NCI-H1930 (cell line): ENCODE measurements at places on chromosomes 11 and 22.
A peak's percentile ranks its signal among the peaks of the same experiment; 100 is the strongest.

GRCh38 chr11:111960916-111961315 is 23.8 kb downstream of the DIXDC1 start:
- no peak for DNase-seq

- DNase-seq: no peak
Observed at GRCh38 chr11:78037056-78037455, 14.0 kb upstream of the KCTD14 start.

DNA sequence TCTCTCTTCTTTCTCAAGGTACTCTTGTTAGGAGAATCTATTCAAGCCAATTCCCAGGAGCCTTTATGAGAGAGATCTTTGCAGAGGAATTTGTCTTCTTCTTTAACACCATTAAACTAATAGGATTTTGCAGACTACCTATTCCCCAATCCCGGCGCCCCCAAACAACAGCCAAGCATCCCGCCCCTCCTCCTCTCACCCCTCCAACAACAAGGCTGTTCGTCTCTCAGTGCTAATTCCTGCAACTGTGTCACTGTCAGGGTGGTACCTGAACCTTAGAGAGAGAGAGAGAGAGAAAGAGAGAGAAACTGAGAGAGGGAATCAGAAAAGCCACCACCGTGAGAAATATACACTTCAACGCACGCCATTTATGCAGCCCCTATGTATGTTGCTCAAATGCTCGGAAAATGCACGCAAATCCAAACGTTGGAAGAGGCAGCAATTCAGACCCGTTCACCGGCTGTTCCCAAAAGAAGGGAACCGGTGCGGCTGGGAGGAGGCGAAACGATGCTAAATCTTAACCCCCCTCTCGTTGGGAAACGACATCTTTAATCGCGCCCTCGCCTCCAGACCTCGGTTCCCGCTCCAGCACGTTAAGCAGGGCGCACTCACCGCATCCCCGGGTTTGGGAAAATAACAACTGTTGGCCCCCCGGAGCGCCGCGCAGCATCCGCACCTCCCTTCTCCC is 961 bp downstream of the KCNA4 start:
- no peak for DNase-seq

GRCh38 chr22:45878051-45878781 is 98.7 kb downstream of the WNT7B start:
- DNase-seq: no peak

DNA sequence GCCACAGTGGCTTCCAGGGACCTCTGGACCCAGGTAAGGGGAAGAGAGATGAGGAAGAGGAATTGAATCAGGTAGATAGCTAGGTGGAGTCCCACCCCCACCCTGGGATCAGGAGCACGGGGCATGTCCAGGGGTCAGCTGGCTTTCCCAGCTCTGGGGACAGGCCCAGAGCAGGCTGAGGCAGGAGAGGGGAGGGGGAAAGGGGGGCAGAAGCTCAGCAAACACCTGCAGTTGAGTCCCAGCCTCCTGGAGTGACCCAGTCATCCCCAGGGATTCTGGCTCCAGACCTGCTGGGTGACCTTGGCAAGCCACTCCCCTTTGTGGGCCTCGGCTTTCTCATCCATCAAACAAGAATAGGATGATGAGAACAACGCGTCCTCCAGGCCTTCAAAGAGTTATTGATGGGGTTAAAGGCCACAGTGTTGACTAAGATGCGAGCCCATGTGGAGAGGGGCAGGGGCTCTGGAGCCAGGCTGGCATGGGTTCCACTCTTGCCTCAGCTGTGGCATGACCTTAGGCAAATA is 16.0 kb downstream of the STARD10 start:
- no peak for DNase-seq

GRCh38 chr22:24827296-24827695 is 21.3 kb downstream of the SGSM1 start:
- DNase-seq: peak; percentile 18

GRCh38 chr11:15055620-15056356 is 17.6 kb upstream of the CALCB start:
- DNase-seq: no peak

DNA sequence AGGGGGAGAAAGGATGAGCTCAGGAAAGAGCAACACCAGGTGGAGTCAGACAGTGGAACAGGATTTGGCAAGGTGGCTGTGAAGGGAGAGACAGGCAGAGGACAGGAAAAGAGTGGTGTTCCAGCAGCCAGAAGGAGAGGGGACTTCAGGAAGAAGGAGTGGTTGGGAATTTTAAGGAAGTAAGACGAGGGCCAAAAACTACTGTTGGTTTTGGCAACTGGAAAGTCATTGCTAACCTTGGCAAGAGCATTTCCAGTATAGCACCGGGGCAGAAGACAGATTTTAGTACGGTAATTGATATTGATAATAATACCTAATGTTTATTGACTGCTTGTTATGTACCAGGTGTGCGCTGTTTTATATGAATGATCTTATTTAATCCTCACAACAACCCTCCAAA is 15.4 kb upstream of the DDX6 start:
- DNase-seq: no peak

DNA sequence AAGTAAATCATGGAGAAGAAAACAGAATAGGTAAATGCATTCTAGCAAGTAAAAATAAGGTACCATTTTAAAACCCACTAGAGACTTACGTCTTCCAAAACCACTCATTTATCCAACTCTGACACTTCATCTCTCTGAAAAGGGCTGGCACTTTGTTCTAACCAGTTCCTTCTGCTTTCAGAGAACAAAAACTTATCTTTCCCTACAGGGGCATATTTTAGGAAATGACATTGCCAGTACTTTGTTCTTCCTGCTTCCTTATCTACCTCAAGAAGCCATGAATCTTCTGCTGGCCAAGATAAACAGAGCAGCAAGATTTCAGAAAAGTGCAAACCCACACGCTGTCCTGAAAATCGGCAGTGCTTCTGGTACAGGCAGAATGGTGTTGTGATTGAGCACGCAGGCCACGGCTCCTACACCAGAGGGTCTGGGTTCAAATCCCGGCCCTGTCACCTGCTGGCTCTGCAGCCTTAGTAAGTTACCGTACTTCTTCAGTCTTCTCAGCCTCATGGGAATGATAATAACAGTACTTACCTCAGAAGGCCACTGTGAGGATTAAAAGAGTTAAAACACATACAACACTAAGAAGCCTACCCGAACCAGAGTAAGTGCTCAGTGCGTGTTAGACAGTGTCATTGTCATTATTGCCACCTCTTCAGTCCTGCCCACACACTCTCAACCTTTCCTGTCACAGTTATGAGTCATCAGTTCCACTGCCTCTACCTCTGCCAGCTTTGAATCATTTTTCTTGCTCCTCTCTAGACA is 11.0 kb downstream of the MPZL3 start:
- no peak for DNase-seq

DNA sequence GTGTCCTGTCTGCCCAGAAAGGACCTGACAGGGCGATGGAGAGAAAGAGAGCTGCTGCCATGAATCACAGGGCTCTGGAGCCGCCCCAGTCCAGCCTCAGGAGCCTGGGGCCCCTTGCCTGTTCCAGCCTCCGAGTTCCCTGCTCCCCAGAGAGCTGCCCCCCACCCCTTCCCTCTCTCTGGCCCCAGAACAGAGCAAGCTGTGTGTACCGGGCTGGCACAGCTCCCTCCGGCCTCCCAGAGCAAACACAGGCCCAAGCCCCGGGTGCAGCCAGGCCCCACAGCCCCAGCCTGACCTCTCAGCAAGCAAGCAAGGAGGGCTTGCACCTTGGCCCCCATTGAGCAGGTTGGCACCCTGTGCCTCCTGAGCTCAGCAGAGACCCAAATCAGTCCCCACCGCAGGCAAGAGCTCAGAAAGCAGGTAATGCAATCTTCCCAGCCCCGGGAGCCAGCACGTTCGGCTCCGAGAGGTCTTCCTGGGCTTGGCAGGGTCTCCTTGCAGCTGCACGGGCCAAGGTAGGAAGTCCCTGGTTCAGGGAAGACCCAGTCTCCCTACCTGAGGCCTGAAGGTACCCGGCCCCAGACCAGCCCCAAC is 1.4 kb downstream of the PACSIN3 start:
- DNase-seq: no peak

DNA sequence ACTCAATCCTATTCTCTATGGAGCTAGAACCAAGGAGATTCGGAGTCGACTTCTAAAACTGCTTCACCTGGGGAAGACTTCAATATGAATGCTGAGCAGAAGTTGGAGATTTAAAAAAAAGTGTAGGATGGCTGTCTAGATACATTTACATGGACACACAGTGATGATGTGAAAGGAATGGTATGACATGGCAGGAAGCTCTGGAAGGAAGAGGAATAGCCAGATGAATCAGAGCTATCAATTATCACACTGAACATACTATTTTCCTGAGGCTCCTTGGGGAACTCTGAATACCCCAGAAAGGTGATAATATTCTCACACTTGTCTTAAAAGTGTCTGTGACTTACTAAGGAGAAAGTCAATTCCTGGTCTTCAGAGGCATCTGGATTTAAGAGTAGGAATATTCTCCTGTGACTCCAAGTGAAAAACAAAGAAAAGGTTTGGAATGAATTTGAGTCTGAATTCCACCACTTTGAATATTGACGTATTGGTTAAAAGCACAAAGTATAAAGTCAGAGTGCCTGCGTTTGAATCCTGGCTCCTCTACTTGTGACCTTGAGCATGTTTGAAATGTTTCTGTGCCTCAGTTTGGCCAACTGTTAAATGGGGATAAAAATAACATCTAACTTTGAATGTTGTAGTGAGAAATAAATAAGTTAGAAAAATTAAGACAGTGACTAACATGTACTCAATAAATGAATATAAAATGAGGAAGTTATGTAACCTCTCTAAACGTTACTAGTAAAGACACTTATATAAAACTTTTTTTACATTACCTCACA is 1.3 kb downstream of the OR52D1 start:
- DNase-seq: no peak

DNA sequence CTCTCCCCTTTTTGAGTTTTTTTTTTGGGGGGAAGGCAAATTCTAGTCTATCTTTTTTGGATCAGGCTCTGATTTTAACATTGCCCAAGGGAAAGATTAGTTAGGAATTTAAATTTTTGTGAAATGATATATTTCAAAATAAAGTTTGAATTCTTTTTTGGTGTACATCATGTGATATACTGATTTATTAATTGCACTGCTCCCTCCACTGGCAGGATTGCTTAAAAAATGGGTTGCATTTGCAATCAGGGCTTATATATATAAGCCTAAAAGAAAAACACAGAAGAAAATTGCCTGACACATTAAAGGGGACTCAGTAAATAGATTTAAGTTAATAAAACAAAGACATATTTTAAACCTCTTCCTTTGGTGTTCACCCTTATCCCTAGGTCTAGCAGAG is 1.2 kb downstream of the DYNC2H1 start:
- no peak for DNase-seq

- no peak for DNase-seq
Observed at GRCh38 chr22:44116755-44117684, 63.7 kb upstream of the PARVG start.

DNA sequence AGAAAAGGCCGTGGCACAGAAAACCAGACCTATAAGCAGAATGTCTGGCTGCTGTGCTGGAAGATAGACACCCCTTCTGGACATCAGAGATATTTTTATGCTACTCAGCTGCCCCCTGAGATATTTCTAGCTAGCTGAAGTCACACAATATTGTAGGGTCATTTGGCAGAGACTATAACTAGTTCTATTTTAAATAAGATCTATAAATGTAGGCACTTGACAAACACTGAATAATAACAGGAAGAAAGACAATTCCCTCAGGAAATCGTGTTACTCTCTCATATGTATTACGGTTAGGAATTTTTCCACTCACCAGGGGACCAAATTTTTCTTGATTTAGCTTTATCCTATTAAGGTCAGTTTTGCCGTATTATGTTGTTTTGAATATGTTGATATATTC is 845.4 kb downstream of the OPCML start:
- DNase-seq: no peak

DNA sequence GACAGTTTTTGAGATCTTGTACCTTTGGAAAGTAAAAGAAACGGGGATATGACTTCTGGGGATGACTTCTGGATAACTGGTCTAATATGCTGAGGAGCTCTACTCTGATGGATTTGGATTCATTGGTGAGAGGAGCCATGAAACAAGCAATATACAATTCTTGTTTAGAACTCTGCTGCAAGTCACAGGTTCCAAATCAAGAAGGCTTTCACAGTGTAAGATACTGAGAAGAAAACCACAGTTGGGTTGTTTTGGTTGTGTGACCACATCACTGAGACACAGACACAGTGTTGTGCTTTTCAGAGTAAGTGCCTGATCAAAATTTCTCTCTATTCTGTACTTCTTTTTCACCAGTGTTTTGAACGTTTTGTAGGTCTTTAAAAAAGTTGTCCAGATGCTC is 13.1 kb upstream of the UCP2 start:
- no peak for DNase-seq

GRCh38 chr22:35894464-35894878 is 134.2 kb downstream of the RBFOX2 start:
- no peak for DNase-seq

DNA sequence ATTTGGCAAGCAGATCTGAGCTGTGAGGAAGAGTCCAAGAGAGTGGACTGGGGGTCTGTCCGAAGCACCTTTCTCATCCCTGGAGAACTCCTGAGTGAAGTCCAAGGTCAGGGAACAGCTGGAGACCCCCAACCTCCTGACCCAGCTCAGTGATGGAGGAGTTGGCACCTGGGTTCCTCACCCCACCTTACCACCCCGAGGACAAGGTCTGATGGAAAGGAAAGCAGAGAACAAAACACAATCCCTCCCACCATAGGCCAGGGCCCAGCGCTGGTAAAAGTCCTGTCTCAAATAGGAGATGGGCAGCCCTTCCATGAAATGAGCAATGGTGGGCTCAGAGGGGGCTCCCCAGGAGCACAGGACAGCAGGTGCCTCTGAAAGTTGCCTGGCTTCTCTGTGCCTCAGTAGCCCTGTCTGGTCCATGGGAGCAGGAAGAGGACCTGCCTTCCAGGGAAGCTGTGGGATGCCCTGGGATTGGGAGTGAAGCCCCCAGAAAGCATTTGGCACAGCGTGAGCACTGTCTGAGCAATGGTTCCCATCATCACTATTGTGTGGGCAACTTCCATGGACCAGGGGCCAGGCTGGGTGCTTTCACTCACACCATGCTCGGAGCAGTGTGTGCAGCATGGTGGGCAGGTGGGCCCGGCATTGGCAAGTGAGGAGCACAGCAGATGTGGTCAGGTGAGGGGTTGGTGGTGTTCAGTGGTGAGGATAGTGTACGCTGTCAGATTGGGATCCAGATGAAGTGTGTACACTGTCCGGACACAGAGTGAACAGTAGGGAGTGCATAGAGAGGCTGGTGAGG is 7.5 kb downstream of the TRIM29 start:
- no peak for DNase-seq

GRCh38 chr22:30742291-30743256 is 47.9 kb downstream of the OSBP2 start:
- no peak for DNase-seq

- no peak for DNase-seq
Observed at GRCh38 chr11:71218789-71219499, 33.4 kb downstream of the SHANK2 start.

GRCh38 chr22:23403720-23404688 is 176.1 kb downstream of the IGLL1 start:
- no peak for DNase-seq

DNA sequence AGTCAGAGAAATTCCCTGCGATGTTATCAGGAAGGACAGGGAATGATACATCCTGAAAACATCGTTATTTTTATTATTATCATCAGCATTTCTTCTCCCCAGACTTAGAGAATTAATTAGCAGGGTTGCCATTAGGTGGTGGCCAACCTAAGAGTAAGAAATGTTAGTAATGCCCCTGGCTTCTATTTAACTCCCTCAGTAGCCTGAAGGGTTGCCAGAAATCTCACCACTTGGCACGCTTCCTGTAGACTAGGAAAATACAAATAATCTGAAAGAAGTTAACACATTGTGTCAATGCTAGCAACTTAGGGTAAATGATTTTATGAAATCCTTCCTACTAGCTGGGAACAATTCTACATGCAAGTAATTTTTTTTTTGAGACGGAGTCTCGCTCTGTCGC is 45.5 kb downstream of the ENDOD1 start:
- no peak for DNase-seq
